ENCODE measurements at places on chromosomes 11 and 22.

DNA sequence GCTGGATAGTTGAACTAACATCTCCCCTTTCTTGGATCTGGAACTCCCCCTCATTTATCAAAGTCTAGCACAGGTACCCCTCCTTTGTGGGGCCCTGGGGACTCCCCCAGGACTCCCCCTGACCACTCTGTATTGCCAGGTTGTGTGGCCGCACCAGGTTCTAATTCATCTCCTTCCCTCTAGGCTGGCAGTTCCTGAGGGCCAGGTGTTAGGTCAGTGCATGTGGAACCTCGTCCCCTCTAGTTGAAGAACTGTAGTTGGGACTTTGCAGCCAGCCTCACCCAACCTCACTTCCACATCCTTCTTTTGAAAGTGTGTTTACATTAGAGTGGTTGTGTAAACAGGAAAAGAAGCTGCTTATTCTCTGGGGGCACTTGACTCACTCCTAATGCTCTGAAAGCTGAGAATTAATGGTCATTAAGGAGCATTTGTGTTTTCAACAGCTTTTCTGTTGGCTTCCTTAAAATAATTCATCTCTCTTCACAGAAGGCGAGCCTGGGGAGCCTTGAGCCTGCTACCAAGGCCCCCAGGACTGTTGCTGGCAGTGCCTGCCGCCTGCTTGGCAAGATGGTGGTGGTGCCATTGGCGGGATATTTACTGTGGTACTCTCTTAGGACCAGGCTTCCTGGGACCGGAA lies 11.8 kb downstream of the UPB1 start:
- peak; percentile 75 for DNase-seq

GRCh38 chr11:65551572-65552387 lies 6.4 kb downstream of the LTBP3 start:
- DNase-seq: peak; percentile 70

DNA sequence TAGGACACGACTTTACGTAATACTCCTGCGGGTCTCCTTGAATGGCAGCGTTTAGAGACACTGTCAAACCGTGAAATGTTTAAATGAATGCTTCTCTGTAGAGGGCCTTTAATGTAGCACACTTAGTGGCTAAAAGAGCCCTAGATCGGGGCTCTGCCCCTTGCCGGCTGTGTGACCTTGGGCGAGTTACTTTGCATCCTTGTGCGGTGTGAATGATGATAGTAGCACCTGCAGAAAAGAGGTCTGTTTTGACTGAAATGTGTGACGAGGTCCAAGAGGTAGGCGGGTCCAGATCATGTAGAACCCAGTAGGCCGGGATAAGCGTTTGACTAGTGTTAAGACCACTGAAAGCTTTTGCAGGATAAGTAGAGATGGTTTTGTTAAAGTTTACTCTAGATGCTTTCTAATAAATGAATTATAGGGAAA lies 866 bp downstream of the MED17 start:
- DNase-seq: no peak

GRCh38 chr11:47161134-47161854 lies 15.4 kb downstream of the ARFGAP2 start:
- peak; percentile 63 for DNase-seq

DNA sequence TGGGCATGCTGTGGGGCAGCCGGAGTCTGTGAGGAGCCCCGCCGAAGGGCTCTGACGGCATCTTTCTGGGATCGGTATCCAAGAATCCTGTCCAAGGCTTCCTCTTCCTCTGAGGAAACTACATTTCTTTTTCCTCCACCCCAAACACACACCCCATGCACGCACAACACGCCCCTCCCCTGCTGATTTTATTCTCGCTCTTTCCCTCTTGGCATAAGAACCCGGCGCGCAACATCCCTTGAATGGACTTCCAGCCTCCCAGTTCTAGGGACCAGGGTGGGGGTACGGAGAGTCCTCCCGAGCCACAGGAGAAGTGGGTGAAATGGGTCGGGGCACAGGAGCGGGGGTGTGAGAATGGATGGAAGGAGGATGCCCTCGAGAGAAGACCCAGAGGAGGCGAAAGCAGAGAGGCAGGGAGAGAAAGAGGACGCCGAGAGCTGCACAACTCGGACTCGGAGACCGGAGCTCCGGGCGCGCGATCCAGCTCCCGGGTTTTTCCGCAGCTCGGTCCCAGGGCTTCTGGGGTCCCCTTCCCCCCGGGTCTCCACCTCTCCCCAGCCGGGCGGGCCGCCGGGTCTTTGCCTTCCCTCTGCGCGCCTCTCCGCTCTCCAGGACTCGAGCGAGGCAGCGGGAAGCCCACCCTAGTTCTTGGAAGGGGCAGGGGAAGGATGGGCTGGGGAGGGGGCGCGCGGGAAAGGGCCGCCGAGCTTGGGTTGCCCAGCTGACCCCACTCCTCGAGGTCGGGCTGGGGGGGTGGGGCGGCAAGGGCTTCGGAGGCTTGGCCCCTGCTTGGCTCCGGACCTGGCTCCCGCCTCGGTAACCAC lies 1.5 kb upstream of the LARGE1 start:
- peak; percentile 29 for DNase-seq

DNA sequence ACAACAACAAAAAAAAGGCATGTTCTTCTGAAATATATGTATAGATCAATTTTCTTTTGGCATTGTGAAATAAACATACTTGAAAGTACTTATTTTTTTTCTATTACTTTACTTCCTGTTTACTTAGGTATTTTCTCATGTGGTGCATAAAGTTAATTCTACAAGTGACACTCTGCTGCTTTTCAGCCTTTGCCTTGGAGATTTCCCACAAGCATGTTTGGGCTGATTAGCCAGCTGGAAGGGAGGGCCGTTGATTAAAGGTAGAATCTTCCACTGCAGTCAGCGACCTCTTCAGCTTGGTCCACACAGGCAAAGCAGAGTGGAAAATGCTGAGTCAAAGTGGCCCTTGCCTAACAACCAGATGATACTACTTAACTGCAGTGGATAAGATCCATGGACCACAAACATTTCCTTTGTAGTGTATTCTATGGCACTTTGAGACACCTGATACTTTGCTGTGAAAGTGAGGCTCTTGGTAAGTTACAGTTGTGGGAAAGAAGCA lies 176.0 kb downstream of the ARHGAP42 start:
- no peak for DNase-seq
